ENCODE measurements at places on chromosomes 13 and 19. TPM values are rescaled to one million over a fixed set of nuclear protein-coding genes. Genes with fewer than 3 reads are reported as not detected.

SSC5D gene
- 19.3 TPM for polyA plus RNA-seq

GZMM gene
- polyA plus RNA-seq, result not detected

POLR2I gene
- 50.0 TPM for polyA plus RNA-seq

FGF21 gene
- not detected for polyA plus RNA-seq

LRG1 gene
- polyA plus RNA-seq, result 0.53 TPM

ZNF14 gene
- polyA plus RNA-seq, result 4.9 TPM

TMC4 gene
- 5.5 TPM for polyA plus RNA-seq

ZNF878 gene
- 0.48 TPM for polyA plus RNA-seq

PNMA8A gene
- 44.9 TPM for polyA plus RNA-seq

ONECUT3 gene
- 0.04 TPM for polyA plus RNA-seq

NLRP5 gene
- not detected for polyA plus RNA-seq

EBI3 gene
- 0.39 TPM for polyA plus RNA-seq

GTF3A gene
- 170 TPM for polyA plus RNA-seq

CBY2 gene
- polyA plus RNA-seq, result not detected

CCDC70 gene
- polyA plus RNA-seq, result not detected

ZNF224 gene
- polyA plus RNA-seq, result not detected
